SHP77 treated with DMSO at 0.1 percent for 48 hours (cell line): ENCODE measurements at places on chromosomes 11 and 22.
A peak's percentile ranks its signal among the peaks of the same experiment; 100 is the strongest.

- DNase-seq: no peak
Measured at GRCh38 chr11:122632181-122632824, 23.2 kb upstream of the UBASH3B start.

- no peak for DNase-seq
Measured at GRCh38 chr11:8987446-8987845, 16.4 kb downstream of the NRIP3 start.

GRCh38 chr11:65911682-65912568 lies 6.9 kb downstream of the C11orf68 start:
- peak; percentile 67 for DNase-seq

DNA sequence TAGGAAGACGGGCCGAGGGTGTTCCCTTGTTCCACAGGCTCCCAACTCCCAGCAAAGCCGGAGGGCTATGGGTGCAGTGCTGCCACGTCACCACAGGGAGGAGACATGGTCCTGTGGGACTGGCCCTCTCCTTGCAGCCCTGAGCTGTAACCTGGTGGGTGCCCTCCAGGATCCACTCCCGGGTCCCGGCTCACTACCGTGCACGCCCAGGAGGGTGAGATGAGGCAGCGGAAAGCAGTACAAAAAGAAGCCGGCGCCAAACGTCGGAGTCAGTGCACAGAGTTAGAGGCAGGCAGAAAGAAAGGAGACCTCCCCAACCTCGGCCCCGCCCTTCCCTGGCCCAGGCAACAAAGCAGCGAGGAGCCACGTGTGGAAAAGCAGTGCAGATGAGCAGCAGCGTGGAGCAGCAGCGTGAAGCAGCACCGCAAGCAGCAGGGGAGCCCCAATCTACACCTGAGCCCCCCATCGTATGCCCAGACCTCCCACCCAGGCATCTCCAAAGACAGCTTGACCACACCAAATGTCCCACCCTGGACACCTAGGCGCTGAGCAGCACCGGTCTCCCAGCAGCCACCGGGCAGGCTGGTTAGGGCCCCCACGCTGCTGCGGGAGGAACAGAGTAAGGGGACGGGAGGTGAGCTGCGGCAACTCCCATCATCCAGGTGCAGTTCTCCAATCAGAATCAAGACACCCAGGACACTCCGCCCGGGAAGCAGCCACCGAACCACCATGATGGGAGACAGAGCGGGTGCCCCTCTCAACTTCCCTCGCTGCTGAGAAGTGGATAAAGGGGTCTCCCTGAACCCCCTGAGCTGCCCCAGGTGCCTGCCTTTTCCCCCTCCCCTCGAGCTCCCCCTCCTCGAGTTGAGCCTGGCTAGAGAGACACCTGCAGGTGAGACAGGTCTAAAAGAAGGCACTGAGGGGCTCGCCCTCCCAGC lies 28.8 kb downstream of the IGSF9B start:
- no peak for DNase-seq
